ENCODE measurements at places on chromosomes 1 and 21. TPM values are rescaled to one million over a fixed set of nuclear protein-coding genes. Genes with fewer than 3 reads are reported as not detected.

CRNN gene
- total RNA-seq, result not detected

ZSWIM5 gene
- 4.8 TPM for total RNA-seq

SAMSN1 gene
- total RNA-seq, result 10.4 TPM

ANGPTL7 gene
- 0.19 TPM for total RNA-seq

DNA sequence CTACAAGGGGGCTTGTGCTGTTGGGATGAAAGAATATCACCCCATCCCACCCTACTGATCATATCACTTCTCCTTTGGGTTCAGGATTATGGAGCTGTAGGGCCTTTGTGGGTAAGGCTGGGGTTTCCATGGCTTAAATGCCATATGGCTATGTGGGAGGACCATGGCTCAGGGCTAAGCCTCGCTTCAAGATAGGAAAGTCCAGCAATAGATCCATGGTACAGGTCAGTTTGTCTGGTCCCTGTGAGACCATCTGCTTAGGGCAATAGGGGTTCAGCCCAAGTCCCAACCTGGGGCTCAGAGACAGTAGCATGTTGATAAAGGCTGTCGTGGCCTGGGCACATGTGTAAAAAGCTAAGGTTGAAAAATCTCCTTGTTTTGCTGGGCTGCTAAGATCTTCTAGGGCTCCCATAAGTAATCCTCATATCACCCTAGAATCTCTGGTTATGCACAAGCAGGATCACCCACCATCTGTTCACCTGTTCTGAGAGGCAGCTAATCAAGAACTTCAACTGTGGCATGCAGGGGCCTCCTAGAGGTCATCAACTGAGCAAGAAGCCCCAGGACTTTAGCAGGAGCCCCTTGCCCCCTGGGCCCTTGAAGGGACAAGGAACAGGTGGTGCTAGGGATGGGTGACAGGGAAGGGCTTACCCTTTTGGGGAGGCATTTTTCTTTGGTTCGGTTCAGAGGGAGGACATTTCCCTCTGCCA lies 66.5 kb downstream of the UBE2T start:
- DNase-seq, result no peak

- DNase-seq, result no peak
Measured at GRCh38 chr1:15727424-15727823, 8.6 kb upstream of the SLC25A34 start.

- no peak for DNase-seq
Measured at GRCh38 chr1:25560788-25561187, 17.4 kb downstream of the LDLRAP1 start.
